ENCODE measurements at places on chromosomes 1 and 21. TPM values are rescaled to one million over a fixed set of nuclear protein-coding genes. Genes with fewer than 3 reads are reported as not detected.

GRCh38 chr1:182087304-182087703 lies 25.8 kb upstream of the ZNF648 start:
- DNase-seq: peak; percentile 19

- DNase-seq: peak; percentile 43
Measured at GRCh38 chr21:46021978-46022544, 40.5 kb downstream of the COL6A1 start.

- peak; percentile 46 for DNase-seq
Measured at GRCh38 chr1:18820791-18821641, 38.4 kb downstream of the TAS1R2 start.

DNA sequence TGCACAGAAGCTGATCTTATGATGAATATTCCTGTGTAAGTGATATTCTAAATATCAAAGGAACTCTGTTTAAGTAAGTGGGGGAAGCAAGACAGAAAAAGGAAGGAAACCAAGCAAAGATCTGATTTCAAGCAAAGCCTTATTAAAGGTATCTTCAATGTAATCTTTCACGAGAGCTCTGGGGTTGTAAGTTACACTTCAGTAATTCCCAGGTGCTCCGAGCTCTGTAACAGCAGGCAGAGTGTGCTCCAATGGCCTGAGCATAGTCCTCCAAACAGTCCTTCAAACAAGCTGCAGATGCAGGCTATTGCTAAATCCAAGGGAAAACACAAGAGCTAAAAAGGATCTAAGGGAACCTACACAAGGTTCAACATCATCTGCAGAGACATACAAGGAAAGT lies 949.7 kb upstream of the TMPRSS15 start:
- DNase-seq: peak; percentile 28

DNA sequence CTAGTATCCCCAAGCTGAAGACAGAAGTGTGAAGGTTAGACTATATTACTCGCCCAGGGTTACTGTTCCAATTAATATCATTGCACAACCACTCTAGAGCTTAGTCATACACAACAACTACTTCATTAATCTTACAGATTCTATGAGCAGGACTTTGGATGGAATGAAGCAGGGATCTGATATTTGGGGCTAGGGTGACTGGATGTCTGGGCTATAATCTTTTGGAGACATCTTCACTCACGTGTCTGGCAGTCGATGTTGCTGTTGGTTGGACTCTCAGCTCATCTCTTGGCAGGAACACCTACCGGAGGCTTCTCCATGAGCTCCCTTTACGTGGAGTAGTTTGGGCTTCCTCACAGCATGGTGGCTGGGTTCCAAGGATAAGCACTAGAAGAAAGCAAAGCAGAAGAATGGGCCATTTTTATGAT lies 519.2 kb upstream of the B3GALT2 start:
- DNase-seq: no peak

GRCh38 chr1:225746361-225747179 lies 31.1 kb upstream of the SRP9 start:
- peak; percentile 94 for DNase-seq

GRCh38 chr21:43328185-43328957 lies 98.6 kb downstream of the SIK1 start:
- no peak for DNase-seq

GRCh38 chr1:220170836-220171526 lies 77.0 kb downstream of the IARS2 start:
- no peak for DNase-seq

- DNase-seq: no peak
Measured at GRCh38 chr1:25757846-25758185, 42.2 kb upstream of the SELENON start.

DNA sequence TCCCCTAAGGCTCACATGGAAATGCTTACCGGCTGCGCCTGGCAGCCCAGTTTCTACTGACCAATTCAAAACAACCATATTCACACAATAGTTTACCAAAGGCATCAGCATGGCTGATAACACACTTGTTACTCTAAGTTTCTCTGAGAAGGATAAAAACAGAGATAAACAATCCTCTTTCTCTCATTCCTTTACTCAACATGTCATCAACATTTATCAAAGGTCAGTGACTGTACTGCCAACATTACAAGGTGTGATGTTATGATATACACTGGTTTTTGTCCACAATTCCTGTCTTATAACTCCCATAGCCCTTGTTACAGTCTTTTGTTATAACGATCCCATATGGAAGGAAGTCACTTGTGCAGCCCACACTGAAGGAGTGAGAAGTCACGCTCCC lies 33.6 kb downstream of the COA6 start:
- no peak for DNase-seq

DNA sequence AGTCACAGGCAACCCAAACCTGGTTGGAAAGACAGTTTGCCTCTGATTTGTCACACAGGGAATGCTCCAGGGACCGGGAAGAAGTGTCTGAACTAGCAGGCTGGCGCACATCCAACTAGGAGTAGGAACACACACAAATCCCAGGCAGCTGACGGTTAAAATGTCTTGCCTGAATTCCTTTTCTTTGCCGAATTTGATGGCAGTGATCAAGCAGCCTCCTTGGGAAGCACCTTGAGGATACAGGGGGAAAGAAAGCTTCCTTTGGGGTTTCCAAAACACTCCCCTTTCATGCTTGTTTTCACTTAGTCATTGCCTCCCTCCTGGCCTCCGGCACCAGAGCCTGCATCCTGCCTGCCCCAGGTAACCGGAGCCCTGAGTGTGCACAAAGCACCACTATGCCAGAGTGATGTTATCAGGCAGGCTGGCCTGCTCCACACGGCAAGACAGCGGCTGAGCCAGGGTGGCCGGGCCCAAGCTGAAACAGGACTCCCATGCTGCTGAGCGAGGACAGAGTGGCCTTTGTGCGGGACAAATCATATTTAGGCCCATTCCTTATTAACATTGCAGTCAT lies 193.8 kb downstream of the LMX1A start:
- no peak for DNase-seq

GRCh38 chr1:167832693-167833092 lies 81.2 kb downstream of the ADCY10 start:
- no peak for DNase-seq

GRCh38 chr1:96296991-96297390 lies 424.6 kb upstream of the PTBP2 start:
- no peak for DNase-seq

DNA sequence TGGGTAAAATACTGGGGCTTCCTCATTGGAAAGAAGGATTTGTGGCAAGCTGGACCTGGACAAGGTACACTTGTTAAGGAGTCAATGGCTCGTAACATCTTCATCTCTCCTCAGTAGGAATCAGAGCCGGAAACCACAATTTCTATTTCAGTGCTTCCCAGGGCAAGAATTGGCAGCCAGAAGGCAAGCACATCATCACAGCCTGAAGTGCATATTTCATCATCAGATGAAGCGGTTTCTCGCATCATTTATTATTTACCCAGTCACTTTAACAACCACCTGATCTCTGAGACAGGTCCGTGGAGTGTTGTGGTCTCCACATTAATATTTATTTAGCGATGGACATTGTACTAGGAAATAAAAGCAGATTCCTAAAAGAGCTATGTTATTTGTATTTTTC lies 55.0 kb downstream of the KCNJ15 start:
- no peak for DNase-seq

GRCh38 chr1:207440626-207441025 lies 13.5 kb upstream of the CR2 start:
- no peak for DNase-seq

- peak; percentile 54 for DNase-seq
Measured at GRCh38 chr1:33007190-33008050, 29.3 kb downstream of the AK2 start.

DNA sequence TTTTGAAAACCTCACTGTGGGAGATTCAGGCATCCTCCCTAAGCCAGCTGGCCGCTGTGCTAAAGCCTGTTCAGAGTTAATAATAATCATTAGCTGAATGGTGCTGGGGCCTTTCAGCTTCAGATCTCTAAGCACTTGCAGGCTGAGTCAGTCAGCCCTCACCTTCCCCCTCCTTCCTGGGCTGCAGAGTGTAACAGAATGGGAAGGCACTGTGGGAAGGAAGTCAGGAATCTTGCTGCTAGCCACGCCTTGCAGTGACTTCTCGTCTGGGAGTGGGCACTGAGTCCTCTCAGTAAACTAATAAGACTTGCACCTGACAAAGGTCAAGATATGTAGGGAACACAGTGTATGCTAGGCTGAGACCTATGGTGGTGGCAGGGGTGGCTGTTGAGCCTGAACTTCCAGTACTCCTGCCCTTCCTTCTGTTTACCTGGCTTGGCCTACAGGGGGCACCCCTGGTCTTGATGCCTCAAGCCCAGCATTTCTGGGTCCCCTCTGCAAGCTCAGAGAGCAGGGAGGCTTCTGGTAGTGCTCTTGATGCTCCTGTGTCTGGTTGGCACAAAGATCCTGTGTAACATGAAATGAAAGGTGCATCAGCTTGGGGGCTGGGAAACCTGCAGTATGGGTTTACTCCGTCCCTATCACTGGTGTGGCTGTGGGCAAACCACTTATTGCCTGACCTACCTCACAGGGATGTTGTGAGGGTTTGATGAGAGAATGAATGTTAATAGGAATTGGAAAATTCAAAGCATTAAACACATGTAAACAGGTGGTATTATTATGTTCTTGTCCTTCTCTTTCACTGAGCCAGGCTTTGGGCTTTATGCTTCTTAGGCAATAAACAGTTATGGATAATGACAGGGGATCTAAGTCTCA lies 6.0 kb downstream of the CYB561D1 start:
- DNase-seq: peak; percentile 70

DNA sequence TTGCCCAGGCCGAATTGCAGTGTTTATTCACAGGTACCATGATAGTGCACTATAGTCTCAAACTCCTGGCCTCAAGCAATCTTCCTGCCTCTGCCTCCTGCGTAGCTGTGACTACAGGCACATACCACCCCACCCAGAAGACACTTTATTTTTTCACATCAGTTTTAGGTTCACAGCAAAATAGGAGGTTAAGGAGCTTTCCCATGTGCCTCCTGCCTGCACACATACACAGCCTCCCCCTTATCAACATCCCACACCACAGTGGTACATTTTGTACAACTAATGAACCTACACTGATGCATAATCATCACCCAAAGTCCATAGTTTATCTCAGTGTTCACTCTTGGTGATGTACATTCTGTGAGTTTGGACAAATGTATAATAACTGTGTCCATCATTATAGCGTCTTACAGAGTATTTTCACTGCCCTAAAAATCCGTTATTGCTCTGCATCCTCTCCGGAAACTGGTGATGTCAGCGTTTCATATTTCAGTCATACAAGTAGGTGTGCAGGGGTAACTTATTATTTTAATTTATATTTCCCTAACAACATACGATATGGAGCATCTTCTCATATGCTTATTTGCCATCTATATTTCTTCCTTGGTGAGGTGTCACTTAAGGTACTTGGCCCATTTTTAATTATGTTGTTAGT lies 23.2 kb downstream of the OR13G1 start:
- DNase-seq: no peak

GRCh38 chr1:86965012-86965826 lies 50.8 kb downstream of the HS2ST1 start:
- DNase-seq: no peak

GRCh38 chr1:80846966-80847365 lies 953.8 kb upstream of the ADGRL2 start:
- no peak for DNase-seq

DNA sequence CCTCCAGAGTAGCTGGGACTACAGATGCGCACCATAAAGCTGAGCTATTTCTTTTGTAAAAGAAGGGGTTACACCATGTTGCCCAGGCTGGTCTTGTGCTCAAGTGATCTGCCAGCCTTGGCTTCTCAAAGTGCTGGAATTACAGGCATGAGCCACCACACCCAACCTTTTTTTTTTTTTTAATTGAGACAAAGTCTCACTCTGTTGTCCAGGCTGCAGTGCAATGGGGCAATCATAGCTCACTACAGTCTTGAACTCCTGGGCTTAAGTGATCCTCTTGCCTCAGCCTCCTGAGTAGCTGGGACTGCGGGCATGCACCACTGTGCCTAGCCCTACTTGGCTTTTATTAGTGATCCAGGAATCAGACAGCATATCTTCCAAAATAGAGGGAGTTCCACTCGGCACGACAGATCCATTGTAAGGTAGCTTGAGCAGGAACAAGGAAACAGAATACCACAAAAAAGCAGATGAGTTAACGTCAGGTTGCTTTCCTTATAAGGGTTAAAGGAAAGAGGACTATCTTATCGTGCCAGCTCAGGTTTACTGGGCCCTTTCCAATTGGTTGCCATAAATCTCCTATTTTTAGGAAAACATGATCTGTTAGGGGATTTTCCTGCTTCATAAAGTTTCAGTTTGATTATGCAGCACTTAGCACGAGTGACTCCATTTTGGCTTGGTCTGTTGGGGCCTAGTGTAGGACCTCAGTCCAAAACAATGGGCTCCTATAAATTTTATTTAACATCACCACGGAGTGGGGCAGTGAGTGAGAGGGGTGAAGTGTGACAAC lies 45.2 kb downstream of the NENF start:
- DNase-seq: peak; percentile 62

Gene SLAMF9
- polyA plus RNA-seq: 0.33 TPM

Gene ARHGAP30
- polyA plus RNA-seq: 5.7 TPM

Gene SLFNL1
- polyA plus RNA-seq: 0.85 TPM

Gene ENAH
- polyA plus RNA-seq: 44.4 TPM

Gene ASPM
- polyA plus RNA-seq: 10.0 TPM

Gene MROH7
- polyA plus RNA-seq: 25.1 TPM

Gene FCGR1A
- polyA plus RNA-seq: 1.8 TPM

Gene EFNA4
- polyA plus RNA-seq: 36.0 TPM

Gene AGO4
- 19.9 TPM for polyA plus RNA-seq

Gene RNU5D-1
- polyA plus RNA-seq: not detected

Gene ITGB3BP
- 34.3 TPM for polyA plus RNA-seq

Gene NR5A2
- polyA plus RNA-seq: 36.5 TPM

All from large intestine (tissue), 12 donors.